ENCODE measurements at places on chromosomes 2 and 18.

GRCh38 chr2:47274054-47274782 is 119.1 kb upstream of the STPG4 start:
- DNase-seq: peak; percentile 78

DNA sequence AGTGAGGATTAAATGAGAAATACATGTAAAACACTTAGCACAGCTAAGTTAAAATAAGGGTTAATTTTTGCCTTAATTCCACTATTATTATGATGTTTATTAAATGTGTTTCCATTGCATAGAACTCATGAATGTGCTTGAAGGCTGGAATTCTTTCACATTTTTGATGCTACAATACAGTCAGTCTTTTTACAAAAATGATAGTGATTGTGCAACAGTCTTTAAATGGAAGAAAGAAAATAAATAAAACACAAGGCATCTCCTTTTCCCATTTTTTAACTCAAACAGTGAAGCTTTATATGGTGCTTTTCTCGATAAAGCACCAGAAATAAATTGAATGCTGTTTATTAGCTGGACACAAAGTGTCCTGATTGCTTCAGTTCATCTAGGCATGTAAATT is 123.9 kb downstream of the MAP2 start:
- no peak for DNase-seq

- no peak for DNase-seq
These were observed 45.1 kb downstream of the PIEZO2 start for GRCh38 chr18:11104307-11104706.

- DNase-seq: no peak
These were observed 292.3 kb upstream of the ID2 start for GRCh38 chr2:8389431-8390108.

DNA sequence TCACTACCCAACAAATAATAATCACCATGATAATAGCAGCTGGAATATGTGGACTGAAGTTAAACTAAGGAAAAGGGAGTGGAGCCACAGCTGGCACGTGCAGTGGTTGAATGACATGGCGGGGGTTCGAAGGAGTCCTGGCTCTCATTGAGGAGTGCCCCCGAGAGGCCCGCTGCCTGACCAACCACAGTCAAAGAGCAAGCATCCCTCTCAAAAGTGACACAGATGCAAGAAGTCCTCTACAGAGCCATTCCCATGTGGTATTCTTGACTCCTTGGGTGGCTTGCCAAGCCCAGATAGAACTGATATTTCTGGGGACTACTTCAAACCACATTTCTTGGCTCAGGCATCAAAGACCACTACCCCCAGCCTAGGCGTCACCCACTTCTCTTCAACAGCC is 405.1 kb downstream of the TNS1 start:
- DNase-seq: no peak

- DNase-seq: no peak
These were observed 6.5 kb downstream of the C2orf72 start for GRCh38 chr2:231043796-231044195.

GRCh38 chr2:215436705-215437565 is 1.1 kb upstream of the FN1 start:
- DNase-seq: peak; percentile 55

- DNase-seq: no peak
These were observed 12.4 kb upstream of the IFIH1 start for GRCh38 chr2:162330881-162331280.

DNA sequence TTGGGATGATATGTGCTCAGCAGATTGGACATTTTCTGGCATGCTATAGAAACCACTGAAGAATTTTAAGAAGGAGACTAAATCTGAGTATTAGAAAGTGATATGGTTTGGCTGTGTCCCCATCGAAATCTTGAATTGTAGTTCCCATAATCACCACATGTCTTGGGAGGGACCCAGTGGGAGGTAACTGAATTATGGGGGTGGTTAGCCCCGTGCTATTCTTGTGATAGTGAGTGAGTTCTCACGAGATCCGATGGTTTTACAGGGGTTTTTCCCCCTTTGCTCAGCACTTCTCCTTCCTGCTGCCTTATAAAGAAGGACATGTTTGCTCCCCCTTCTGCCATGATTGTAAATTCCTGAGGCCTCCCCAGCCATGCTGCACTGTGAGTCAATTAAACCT is 535.9 kb upstream of the VRK2 start:
- no peak for DNase-seq

DNA sequence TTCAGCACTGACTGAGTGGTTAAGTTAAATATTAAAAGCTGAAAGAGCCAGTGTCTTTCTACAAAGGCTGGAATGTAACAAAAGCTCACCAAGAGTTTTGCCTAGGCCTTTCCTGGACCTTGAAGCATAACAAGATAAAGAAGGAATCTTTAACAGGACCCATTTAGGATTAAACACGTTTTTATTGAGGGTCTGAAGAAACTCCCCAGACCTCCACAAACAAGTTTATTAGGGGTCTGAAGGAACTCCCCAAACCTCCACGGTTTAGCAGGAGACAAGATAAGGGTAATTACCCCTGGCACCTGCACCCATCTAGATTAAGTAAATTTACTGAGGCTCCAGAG is 104.0 kb downstream of the ACAA2 start:
- no peak for DNase-seq

DNA sequence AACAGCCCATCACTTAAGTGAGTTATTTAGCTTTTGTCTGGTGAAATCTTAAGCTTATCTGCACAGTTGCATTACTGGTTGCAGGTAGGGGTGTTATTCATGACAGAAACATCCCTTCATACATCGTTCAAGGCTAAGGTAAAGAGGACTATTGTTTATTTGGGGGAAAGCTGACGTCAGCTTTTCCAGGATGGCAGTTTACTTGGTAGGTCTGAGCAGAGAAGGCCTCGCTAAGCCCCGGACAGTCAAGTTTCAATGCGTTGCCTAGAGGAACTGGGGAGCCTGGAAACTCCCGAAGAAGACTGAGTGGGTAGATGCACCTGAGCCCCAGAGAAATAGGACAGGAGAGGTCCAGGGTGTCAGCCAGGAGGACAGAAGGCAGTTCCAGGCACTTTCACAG is 2.2 kb downstream of the RNU4ATAC start:
- DNase-seq: peak; percentile 20

- DNase-seq: no peak
These were observed 6.7 kb downstream of the KLF7 start for GRCh38 chr2:207159002-207159401.

DNA sequence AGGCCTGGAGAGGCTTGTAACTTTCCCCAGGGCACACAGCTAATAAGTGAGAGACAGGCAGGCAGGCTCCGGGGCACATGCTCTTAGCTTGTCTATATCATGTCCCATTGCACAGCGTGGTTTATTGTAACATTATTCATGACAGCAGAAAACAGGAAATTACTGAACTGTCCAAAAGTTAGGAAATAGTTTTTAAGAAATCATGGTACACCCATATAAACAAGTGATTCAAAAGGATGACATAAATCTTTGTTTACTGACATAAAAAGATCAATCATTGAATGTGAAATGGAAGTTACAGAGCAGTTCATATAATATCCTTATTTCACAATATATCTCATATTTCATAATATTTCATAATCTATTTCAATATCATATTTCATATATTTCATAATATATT is 34.3 kb upstream of the TXNDC2 start:
- DNase-seq: no peak

GRCh38 chr18:58662118-58662517 is 9.1 kb upstream of the MALT1 start:
- no peak for DNase-seq

- DNase-seq: no peak
These were observed 40.9 kb downstream of the CENPO start for GRCh38 chr2:24833821-24834732.

- no peak for DNase-seq
These were observed 73.8 kb downstream of the HDAC4 start for GRCh38 chr2:239326831-239327535.

- DNase-seq: no peak
These were observed 6.3 kb upstream of the CTAGE1 start for GRCh38 chr18:22423878-22424564.

- no peak for DNase-seq
These were observed 2.0 kb upstream of the CAPN14 start for GRCh38 chr2:31219131-31219969.

- no peak for DNase-seq
These were observed 146.2 kb upstream of the LYPD1 start for GRCh38 chr2:132816234-132816633.

DNA sequence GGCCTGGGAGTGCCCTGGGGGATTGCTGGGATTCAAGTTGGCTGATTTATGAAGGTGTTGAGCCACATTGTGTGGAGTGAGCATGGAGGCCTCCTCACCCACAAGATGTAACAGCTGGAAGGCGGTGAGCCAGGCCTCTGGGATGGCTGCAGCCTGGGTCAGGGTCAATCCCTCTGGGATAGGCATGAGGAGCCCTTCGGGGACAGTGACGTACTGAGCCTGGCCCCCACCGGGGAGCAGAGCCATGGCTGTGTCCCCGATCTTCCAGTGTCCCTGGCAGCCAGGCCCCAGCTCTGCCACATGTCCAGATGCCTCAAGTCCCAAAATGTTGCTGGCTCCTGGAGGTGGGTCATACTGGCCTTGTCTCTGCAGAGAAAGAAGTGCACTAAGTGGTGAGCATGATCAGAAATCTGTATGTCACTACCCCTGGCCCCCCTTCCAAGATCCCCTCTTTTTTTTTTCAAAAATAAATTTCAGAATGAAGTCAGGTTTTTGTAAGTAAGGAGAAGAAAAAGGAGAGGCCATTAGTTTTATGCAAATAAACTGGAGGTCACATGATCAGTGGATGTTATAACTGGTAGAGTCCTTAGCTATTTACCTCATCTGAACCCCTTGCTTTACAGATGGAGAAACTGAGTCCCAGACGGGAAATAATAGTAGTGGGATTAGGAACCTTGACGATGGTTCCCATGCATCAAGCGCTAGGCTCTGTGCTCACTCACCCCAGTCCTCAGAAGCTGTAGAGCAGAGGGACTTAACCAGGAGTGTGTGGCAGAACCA is 1.7 kb downstream of the TP53I3 start:
- no peak for DNase-seq

DNA sequence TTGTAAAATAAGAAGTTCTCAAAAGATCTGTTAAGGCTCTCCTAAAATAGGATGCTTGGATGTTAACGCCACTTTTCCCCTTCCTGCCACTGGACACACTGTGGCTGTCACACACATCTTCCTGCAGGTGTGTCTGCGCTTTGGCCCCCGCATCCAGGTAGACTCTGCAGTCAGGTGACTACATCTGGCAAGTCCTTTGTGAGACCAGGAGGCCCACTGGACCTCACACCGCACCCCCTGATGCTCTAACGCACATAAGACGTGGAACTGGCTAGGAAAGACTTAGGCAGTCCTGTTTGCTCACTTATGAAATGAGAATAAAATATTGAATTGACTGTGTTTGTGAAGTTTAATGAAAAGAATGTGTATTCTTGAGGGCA is 67.6 kb upstream of the PXDN start:
- DNase-seq: no peak

DNA sequence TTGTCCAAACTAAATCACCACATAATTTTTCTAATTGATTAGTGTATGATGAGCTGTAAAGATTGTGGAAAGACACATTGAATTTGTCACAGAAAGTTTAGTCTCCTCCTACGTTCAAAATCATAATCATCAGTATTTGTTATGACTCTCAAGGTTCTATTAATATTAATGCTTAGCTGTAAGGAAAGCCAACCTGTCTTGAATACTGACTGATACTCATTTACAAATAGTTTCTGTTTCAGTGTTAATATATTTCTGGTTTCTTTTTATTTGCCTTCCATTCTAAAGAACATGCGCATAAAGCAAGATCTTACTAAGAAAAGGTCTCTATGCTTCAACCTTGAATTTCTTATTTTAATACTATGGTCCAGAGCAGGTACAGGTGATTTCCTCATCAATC is 55.1 kb downstream of the CPS1 start:
- DNase-seq: no peak

DNA sequence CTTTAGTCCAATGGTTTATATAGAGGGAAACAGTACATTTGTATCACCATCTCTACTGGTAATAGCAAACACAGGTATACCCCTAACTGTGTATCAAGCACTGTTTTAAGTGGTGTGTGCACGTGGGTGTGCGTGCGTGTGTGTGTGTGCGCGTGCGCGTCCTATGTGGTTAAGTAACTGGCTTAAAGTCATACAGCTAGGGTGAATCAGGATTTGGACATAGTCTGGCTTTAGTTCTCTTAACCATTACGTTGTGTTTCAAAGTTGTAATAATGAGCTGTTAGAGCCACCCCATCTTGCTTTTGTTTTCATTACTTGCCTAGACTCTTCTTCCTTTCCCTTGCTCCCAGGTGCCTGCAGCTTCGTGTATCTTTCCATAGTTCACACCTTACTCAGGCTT is 2.1 kb downstream of the HADHB start:
- DNase-seq: no peak

- DNase-seq: no peak
These were observed 18.7 kb downstream of the IL36B start for GRCh38 chr2:113034016-113034415.

DNA sequence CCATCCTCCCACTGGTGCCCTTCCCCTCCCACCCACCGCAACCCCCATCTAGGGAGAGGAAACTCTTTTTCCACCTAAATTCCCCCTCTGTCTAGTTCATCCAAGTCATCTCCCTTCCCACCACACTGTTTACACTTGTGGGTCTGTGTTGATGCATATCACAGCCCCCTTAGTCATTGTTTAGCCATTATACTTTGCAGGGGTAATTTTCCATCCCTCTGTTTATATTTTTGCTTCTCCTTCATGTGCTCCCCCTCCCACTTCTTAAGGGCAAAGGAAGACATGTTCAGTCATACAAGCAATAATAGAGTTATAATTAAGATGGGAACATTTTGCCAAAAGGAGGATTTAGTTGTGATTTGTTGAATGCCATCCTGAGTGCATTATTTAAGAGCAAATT is 187.8 kb upstream of the TNP1 start:
- DNase-seq: no peak

DNA sequence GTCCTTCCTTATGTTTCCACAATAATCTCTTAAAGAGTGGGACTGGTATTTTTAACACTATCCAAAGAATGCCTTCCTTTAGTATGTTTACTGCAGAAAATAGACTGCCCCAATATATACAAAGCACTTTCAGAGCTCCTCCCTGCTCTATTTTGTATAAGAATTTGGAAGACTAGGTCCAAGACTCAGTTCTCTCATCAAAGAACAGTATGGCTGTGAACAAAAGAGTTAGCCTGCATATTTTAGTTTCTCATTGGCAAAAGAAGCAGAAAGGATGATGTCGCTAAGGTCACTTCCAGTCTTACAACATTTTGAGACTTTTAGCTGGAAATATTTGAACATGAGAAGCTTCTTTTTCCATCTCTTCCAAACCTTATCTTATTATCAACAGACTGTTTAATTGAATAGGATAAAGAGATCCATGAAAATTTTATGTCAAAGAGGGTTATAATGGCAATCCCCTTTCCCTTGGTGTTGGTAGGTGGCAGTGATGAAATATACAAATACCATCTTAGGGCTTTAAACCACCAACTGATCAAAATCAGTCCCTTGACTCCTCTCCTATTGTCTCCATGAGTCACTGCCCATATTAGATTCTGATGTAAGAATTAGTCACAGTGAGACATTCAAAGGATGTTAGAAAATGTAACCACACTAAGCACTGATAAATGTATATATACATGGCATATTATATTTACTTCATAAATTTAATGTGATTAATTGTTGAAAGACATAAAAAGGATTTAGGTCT is 266.9 kb upstream of the DSEL start:
- no peak for DNase-seq

All from umbilical cord (tissue), 2 donors.